ENCODE measurements at places on chromosomes 2 and 18.

- DNase-seq = no peak
Observed at GRCh38 chr2:104408266-104408665, 445.6 kb upstream of the POU3F3 start.

DNA sequence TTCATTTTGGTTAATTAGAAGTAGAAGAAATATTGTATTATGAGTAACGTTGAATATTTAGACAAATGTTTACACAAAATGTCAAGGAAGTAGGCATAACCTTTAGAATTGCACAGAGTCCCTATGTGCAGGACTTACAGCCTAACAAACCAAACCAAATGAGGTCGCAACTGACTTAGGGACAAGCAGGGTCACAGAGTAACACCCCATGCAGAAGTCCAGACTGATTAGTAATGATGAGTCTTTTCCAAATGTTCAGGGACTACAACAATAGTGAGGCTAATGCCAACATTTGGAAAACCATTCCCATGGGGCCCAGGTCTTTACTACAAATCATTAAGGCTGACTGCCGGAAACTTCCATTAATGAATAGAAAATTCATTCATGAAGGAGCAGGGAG is 452.5 kb upstream of the CHAC2 start:
- no peak for DNase-seq

DNA sequence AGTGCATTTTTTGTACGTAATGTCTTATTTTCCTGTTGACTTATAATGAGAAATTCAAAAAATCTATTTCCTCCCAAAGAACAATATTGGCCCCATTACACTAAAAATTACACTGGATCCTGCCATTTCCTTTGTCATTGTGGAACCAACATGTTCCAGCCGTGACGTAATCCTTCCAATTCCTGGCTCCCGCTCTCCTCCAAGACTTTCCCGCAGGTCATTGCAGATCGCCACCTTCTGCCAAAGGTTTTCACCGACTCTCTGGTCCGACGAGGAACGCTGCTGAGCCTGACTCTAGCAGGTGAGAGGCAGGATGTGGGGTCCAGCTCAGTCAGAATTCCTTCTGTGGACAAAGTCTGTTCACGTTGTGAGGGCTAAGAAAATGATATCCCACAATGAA is 38.0 kb downstream of the PTGR3 start:
- no peak for DNase-seq

- DNase-seq = no peak
Observed at GRCh38 chr2:39837856-39838453, 58.9 kb upstream of the THUMPD2 start.

DNA sequence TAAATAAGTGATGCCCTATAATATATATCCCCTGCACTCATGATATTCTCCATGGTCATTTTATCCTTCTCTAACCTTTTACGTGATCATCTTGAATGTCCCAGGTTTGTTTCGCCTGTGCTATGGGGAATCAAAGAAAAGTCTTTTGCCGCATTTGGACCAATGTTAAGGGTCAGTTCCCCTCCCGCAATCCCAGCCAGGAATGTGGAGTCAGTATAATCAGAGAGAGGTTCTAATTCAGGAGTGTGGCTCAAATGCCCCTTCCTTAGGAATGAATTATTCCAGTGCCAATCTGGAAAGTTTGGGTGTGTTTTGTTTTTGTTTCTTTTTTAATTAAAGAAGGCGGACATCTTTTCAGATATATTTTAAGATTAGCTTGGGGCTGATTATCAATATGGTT is 41.8 kb downstream of the PMS1 start:
- no peak for DNase-seq

GRCh38 chr2:227010433-227010832 is 153.6 kb downstream of the COL4A4 start:
- DNase-seq = no peak

- no peak for DNase-seq
Observed at GRCh38 chr18:23627321-23627720, 35.4 kb downstream of the ANKRD29 start.

Measured in stimulated activated CD8-positive, alpha-beta memory T cell treated with anti-CD3 and anti-CD28 coated beads, Interleukin-7, amount 100 ng/mL, for 1 hour (primary cell).